ENCODE measurements at places on chromosomes 3 and 15.
A peak's percentile ranks its signal among the peaks of the same experiment; 100 is the strongest.

DNA sequence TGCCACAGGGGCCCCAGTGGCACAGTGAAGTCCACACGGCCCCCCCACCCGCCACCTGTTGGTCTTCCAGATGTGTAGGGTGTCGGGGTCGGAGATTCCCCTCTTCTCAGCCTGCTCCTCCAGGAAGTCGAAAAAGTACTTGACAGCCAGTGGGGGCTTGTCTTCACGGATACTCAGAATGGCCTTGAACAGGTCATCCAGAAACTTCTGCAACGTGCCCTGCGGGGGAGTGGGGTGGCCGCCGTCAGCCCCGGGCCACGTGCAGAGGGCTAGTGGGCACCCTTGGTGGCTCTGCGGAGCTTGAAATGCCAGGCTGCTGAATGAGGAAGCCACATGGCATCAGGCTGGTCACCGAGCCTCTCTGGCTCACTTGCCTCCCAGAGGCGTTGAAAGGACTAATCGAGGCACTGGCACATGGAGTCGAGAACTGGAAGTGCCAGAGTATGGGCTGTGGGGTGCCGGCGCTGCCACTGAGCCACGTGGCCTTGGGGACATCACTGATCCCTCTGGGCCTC lies 16.6 kb downstream of the H1-8 start:
- no peak for DNase-seq

DNA sequence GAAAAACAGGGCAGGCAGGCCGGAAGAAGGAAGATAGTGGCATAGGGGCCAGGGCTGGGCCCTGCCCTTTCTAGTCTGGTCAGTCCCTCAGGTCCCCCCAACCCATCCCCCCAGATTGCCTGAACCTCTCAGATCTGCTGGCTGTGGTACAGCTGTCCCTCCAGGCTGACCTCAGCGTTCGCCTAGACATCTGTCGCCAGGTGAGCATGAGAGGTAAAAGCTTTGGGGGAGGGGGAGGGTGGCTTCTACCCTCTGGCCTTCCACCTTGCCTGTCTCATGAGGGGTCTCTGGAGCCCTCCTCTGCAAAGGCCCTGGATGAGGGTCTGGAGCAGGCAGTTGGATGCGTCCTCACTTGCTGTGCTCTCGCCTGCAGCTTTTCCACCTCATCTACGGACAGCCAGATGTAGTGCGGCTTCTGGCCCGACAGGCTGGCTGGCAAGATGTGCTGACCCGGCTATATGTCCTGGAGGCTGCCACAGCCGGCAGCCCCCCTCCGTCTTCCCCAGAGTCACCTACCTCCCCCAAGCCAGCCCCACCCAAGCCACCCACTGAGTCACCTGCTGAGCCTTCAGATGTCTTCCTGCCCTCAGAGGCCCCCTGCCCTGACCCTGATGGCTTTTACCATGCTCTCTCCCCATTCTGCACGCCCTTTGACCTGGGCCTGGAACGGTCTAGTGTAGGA lies 20.2 kb downstream of the NBEAL2 start:
- DNase-seq: no peak

DNA sequence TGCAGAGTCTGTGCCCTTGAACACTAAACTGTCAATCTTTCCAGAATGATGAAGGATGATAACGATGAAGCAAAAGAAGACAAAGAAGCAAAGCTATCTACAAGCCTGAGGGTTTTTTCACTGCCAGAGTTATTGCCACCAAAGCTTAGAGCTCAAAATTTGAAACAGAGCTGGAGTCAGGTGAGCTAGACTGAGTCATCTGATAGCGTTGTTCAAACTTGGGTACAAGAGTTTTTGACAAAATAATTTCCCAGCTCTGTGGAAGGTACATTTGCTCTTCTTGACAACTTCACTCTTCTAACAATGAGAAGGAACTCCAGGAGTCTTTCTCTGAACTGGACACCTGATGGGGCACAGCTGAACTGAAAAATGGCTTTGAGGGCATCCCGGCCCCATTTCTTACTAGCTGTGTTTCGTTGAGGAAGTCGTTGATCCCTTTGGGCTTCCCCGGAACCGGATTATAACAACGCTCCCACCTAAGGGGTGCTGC lies 715 bp downstream of the MCCC1 start:
- no peak for DNase-seq

- no peak for DNase-seq
Measured at GRCh38 chr3:112579232-112579631, 17.4 kb downstream of the SLC35A5 start.

DNA sequence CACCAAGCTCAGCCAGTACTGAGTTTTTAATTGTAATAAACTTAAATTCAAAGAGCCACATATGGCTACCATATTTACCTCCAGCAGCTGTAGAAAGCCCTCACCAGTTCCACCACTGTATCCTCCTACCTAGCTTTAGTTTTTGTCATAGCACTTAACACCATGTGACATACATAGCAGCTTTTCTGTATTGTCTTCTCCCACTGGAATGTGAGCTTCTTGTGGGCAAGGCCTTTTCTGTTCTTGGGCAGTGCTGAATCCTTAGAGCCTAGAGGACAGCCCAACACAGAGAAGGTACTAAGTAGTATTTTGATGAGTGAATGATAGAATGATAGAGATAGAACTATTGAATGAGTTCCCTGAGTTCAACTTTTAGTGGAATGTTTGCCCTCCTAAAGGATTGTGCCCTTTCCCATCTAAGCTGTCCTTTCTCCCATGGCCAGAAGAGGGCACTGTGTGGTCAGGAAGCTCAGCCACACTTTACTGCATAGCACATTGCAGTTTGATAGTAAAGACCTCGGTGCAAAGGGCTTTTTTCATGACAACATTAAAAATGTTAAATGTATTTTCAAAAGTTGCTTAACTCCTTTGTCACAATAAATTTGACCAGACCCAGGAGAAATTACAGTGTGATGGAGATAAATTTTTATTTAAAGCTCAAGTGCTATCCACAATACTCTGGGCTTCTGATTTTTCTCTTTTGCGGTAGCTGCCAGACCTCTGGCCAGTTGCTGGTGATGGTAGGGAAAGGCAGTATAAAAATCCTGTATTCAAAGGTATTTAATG lies 115.8 kb downstream of the GHSR start:
- DNase-seq: peak; percentile 3

DNA sequence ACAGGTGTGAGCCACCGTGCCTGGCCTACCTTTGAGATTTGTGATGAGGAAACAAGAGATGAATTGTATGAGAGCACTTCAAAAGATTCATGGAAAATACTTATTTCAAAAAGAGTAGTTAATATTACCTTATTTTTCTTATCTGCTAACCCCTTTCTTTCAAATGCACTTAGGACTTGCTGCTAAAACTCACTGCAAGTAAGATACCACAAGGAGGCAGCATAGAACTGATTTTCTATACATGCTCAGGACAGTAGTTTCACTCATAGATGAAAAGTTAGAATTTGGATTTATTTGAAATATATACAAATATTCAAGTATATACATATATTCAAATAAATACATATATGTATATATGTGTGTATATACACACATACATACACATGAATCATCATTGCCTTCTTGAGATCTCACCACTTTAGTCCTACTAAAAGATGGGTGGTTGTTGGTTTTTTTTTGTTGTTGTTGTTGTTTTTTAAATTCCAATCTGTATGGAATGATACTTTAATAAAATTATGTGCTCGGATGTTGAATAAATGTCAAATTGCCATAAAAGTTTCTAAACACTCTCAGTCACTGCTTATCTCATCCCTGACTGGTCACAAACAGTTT lies 2.4 kb downstream of the CCNDBP1 start:
- no peak for DNase-seq

Measured in caudate nucleus (tissue), 63 donors.